Fibroblast of skin of left quadriceps (primary cell): ENCODE measurements at places on chromosomes 1 and 21.

- DNase-seq: no peak
These were observed 9.0 kb downstream of the CTSK start for GRCh38 chr1:150799089-150799488.

DNA sequence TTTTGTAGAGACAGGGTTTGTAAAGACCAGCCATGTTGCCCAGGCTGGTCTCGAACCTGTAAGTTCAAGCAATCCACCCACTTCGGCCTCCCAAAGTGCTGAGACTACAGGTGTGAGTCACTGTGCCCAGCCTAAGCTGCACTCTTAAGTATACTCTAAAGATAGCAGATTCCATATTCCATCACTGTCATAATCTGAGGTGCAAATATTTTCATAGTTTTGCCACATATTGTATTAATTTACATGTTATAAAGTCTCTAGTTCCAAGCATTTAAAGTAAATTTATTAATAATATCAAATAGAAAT, 121.3 kb downstream of the HFM1 start:
- DNase-seq: no peak

DNA sequence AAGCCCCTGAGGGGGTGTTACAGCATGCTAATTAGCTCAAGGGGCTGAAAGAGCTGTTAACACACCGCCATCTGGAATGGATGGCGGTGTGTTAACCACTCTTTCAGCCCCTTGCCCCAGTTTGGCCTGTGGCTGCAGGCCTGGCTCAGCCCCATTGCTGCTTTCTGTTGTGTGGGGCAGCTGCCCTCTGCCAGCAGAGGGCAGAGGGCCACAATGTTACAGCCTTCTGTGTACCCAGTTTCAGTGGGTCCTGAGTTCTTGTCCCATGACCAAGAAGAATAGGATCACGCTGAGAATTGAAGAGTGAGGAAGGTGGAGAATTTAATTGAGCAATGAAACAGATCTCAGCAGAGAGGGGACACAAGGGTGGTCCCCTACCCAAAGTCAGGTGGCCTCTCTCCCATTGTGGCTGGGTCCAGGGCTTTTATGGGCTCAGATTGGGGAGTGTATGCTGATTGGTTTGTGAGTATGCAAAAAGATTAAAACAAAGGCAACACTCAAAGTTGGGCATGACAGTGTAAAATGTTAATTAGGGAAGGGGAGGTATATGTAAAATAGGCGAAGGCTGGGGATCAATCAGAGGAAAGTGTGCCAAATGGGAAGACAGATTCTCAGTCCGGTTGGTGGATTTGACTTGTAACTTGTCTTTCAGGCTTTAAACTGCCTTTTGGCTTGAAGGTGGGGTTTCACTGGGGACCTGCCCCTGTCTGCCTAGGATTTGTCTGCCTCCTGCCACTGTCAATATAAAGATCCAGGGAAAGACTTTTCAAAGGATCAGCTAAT, 142.2 kb downstream of the RABGAP1L start:
- DNase-seq: no peak

- DNase-seq: no peak
These were observed 2.8 kb upstream of the RAP1GAP start for GRCh38 chr1:21671915-21672314.

- no peak for DNase-seq
These were observed 34.9 kb downstream of the HSF2BP start for GRCh38 chr21:43624339-43624738.

DNA sequence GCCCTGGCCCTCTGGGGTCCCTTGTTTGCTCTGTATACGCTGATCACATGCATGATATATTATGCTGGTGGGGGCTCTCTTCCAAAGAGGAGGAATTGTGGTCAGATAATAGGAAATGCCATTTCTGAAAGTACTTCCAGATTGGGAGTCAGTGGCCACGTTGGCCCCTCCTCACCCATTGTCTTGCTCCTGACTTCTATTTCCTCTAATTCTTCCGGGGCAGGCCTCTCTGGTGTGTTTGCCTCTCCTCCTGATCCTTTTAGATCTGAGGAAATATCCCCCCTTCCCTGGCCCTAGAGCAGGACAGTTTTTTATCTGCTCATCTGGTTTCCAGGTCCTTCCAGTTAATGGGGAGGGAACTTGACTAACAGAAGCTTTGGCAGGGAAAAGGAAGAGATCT, 2.9 kb downstream of the VANGL2 start:
- DNase-seq: no peak

DNA sequence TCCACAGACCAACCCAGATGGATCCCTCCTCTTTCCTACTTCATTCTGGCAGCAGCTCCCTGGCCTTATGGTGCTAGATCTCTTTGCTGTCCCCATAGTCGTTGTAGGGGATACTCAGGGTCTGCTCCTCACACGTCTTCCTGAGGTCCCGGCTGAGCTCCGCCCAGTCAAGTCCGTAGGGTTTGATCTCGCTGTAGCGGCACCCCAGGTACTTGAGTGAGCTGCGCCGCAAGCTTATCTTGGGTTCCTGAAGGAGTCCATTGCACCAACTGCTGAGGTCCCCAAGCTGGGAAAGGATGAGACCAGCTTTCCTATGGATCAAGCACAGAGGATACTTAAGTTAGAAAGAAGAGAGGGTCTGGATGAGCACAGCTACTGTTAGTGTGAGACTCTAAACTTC, 300.3 kb downstream of the ASTN1 start:
- DNase-seq: no peak

DNA sequence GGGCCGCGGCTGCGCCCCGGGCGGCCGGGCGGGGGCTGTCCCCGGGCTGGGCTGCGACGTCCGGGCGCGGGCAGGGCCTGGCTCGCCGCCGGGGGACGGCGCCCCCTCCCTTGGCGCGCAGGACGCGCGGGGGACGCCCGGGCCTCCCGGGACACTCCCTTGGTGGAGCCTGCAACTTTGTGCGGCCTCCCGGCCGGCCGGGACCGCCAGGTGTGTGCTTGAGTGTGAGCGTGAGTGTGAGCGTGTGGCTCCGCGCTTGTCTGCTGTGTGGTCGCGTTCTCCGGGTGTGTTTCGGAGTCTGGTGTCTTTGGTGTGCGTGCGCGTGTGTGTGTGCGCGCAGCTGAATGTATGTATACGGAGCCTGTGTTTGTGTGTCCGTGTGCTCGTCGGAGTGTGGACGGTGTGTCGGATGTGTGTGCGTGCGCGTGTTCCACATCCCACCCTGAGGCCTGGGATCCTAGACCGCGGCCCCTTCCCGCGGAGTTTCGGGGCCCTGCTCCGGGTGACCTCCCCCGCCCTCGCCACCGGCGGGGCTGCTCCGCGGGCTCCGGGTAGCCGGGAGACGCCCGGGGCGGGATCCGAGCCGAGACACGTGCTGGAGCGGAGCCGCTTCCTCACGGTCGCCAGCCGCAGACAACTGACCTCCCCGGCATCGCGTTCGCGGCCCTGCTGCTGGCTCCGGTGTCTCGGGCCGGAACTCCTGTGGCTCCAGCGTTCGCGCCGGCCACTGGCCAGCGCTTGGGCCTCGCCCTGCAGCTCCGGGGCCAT, 1.7 kb downstream of the PTPRU start:
- no peak for DNase-seq

GRCh38 chr1:50368179-50369007, 54.9 kb downstream of the DMRTA2 start:
- peak; percentile 1 for DNase-seq

GRCh38 chr1:110749960-110750359, 75.2 kb upstream of the KCNA3 start:
- DNase-seq: no peak
